ENCODE measurements at places on chromosomes 5 and 9.

DNA sequence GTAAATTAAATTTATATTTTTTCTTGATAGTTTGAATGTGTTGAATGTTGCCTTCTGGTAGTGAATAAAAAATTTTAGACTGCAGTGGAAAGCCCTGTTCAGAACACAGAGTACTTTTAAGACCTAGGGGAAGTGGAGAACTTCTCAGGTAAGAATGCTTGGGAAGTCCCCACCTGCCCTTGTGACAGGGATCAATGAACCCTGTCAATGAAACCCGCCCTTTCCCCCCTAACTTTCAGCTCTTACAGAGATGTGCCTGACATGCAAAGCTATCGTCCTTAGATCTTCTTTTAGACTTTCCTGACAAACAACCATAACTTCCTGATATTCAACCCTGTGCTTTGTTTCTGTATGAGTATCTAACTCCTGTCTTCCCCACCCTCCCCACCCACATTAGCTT is 562.7 kb downstream of the TLE4 start:
- no peak for DNase-seq

DNA sequence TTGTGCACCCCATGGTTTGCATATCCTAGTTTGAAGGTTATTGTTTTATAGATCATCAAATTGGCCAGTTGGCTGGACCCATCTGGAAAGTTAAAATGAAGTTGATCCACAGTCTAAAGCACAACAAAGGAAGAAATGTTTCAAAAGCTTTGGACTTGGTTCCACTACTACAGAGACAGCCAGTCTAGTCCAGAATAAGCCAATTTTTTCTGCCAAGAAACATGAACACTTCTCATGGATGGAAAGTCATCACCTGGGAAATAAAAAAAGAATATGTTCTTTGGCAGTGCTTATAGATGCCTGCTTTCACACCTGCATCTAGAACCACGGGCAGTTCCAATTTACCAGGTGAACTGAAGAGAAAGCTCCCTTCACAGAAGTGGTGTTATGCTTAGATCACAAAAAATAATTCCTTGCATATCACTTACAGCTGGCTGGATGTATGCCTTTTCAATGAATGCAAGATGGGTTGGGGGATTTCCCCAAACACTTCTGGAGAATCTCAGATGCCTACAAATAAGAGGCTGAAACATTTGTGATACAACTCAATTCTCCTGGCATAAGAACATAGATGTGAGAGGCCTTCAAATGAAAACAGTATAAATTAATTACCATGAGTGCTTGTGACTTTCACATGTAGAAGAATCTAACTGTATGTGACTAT is 26.9 kb downstream of the C9 start:
- DNase-seq = no peak

GRCh38 chr5:121246971-121247370 is 604.7 kb upstream of the FTMT start:
- no peak for DNase-seq

- DNase-seq = no peak
Measured at GRCh38 chr5:149456597-149457392, 77.7 kb upstream of the IL17B start.

DNA sequence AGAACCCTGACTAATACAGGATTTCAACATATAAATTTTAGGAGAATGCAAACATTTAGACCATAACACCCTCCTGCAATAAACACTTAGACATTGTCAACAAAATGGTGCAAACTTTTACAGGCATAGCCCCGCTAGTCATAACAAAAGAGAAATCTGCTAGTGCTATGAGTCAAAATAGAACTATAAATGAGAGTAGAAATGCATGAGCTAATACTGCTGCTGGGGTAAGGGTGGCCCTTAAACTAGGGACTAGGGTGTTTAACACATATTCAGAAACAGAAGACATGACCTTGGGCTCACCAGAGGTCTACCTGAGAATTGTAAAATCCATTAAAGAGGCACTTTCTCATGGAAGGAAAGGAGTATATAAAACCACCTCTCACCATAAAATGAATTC is 131.6 kb downstream of the TLR4 start:
- DNase-seq = no peak

GRCh38 chr5:55699041-55699688 is 13.0 kb downstream of the SLC38A9 start:
- no peak for DNase-seq

GRCh38 chr5:126248611-126249010 is 174.6 kb upstream of the GRAMD2B start:
- DNase-seq = no peak

DNA sequence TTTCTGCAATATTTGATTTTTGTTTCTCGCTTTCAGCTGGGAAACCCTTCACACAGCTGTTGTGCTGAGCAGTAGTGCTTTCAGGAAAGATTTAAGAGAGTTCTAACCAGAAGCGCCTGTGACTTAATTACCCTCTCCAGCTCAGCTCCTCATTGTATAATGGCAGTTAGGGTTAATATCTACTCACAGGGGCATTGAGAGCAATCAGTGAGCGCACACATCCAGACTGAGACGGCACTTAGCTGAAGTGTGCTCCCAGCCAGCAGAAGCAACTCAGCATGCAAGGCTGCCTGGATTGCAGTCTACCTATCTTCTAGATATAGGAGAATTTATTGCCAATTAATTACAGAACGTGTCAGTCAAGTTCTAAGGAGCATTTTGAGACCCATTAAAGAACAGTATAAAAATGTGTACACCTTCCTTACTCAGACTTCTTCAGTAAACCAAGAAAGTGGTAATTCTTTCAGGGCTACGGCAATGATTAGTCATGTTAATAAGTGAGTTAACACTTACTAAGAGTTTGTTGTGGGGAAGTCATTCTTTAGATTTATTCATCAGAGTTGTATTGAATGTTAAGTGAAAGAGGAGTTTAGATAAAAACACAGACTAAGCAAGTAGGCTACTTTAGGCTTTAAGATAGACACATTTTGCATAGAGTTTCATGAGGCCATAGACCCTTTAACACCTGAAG is 111.7 kb upstream of the PCAT7 start:
- no peak for DNase-seq

- no peak for DNase-seq
Measured at GRCh38 chr9:84669288-84670137, at the start of gene NTRK2. TSS of gene NTRK2 (plus strand) at chr9:84669729. CDS start at chr9:84670749, 1,020 bp downstream.

- DNase-seq = no peak
Measured at GRCh38 chr5:6551287-6551954, 81.4 kb downstream of the NSUN2 start.

DNA sequence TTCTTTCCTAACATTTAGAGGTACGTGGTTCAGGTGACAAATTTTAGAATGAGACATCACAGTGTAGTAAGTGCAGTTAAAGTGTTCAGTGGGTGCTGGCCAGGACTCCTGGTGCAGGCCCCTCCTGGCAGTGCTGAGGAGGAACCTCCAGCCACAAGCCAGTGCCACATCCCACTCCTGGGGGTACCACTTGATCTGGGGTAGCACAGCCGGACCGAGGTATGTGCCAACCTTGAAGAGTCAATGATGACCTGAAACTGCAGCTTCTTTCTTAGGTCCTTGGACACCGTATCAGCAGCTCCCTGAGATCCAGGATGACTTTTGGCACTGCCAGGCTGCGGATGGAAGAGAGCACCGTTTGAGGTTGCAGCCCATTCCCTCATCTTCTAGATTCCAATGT is 310.4 kb upstream of the IRX4 start:
- DNase-seq = no peak

DNA sequence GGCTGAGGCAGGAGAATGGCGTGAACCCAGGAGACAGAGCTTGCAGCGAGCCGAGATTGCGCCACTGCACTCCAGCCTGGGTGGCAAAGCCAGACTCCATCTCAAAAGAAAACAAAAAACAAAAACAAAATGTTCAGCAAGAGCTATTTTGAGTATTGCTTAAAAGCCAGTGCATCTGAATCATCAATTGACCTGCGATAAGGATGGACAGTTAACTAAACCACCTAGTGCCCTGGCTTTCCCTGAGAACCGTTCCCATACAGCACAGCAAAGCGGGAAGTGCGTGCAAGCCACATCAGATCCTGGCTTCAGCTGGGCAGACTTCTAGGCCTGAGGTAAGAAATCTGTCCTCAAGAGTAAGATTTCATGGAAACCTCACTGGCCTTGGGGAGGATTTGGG is 2.7 kb downstream of the DYNC2I2 start:
- no peak for DNase-seq

DNA sequence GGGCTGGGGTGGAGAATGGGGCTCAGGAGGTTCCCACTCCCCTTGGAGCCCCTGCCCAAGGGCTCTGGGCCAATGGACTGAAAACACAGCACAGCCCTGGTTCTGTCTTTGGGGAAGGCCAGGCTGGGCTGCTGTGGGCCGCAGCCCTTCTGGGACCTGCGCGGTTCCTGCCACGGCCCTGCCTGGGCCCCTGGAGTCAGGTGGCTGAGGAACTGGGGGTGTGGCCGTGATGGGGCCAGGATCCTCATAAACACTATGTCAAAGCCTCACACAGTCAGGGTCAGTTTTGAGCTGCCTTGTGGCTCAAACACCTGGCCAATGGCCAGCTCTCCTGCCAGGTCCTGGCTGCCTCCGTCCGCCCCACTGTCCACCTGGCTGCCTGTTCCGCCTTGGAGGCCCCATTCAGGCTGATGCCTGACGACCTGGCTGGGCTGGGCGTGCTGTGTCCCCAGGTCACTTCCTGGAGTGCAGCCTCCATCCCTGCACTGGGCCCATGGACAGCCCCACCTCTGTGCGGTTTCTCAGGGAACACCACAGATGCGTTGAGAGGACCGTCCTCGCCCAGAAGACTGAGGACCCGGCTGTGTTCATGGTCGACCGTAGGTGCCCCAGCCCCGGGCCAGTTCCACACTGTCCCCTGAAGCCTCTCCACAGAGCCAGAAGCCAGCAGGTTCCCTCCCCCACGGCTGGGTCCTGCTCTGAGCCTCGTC is 27.5 kb downstream of the PAEP start:
- no peak for DNase-seq

Data from T follicular helper cell (primary cell).